ENCODE measurements at places on chromosomes 6 and 20.

GRCh38 chr20:48236000-48236970 lies 451.0 kb upstream of the SULF2 start:
- DNase-seq = no peak

GRCh38 chr20:45782890-45783289 lies 8.8 kb downstream of the WFDC3 start:
- no peak for DNase-seq

DNA sequence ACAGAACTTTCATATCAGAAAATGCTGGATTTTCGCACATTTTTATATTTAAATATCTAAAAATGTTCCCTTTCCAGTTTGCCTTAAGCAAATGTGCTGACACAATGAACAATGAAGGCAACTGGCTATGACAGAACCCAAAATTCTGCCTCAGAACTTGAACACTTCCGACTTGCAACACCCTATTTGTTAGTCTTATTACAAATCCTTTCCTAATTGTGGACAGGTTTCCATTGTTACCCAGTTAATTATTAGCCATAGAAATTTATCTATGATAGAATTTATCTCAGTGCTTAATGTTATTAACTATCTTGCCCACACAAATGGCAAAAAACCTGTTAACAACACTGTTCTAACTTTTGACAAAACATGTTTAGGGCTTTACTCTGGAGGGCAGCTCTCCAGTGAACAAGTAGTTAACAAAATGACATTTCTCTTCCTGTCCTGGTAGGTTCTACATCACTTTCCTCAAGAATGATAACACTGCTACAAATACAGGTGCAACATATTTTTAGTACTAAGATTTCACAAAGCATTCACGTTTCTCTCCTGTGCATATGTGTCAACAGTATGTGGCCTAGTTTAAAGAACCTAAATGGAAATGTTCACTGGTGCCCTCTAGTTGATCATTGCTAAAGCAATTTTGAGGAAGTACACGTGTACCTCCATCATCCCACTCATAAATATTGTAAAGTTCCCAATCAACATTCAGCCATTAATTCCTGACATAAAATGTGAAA lies 58.4 kb downstream of the HIVEP2 start:
- DNase-seq = no peak

- DNase-seq = no peak
Measured at GRCh38 chr6:155265843-155266535, 2.2 kb downstream of the CLDN20 start.

- DNase-seq = no peak
Measured at GRCh38 chr6:3789018-3789895, 37.7 kb upstream of the PXDC1 start.

All from NCI-H1436 (cell line).